Adrenal gland (tissue), 19 donors: ENCODE measurements at places on chromosomes 12 and 14. TPM values are rescaled to one million over a fixed set of nuclear protein-coding genes. Genes with fewer than 3 reads are reported as not detected.

NFKBIA gene
- 152 TPM for polyA plus RNA-seq

GPR68 gene
- 1.0 TPM for polyA plus RNA-seq

SPSB2 gene
- 19.5 TPM for polyA plus RNA-seq

KCNC2 gene
- polyA plus RNA-seq = not detected
